ENCODE measurements at places on chromosomes 4 and X.
A peak's percentile ranks its signal among the peaks of the same experiment; 100 is the strongest.

- DNase-seq: no peak
Measured at GRCh38 chr4:78625073-78625472, 73.5 kb downstream of the ANXA3 start.

- no peak for DNase-seq
Measured at GRCh38 chr4:104022226-104022625, 302.4 kb upstream of the TACR3 start.

DNA sequence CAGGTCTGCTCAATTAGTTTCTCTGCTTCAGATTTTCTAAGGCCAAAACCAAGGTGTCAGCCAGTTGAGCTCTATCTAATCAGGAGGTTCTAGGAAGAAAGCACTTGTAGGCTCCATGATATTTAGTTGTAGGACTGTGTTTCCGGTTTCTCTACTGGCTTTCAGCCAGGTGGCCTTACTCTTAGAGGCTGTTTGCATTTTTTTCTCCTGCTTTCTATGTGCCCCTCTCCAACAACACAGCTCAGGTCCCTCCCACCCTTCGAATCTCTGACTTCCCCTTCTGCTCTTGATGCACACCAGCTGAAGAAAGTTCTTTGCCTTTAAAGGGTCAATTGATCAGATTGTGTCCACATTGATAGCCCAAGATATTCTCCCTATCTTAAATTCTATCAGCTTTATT lies 245.2 kb downstream of the RAB28 start:
- DNase-seq: no peak

GRCh38 chr4:16794816-16795445 lies 103.5 kb downstream of the LDB2 start:
- DNase-seq: peak; percentile 17
